ENCODE measurements at places on chromosomes 5 and 9. TPM values are rescaled to one million over a fixed set of nuclear protein-coding genes. Genes with fewer than 3 reads are reported as not detected.

Gene PRLR
- 0.46 TPM for total RNA-seq

Gene LCN6
- total RNA-seq: not detected

Gene TSPAN17
- 64.7 TPM for total RNA-seq

Gene ENTPD2
- 2.8 TPM for total RNA-seq

Gene ROR2
- total RNA-seq: 5.9 TPM

Gene GBGT1
- total RNA-seq: 1.8 TPM

Gene LAMC3
- 16.4 TPM for total RNA-seq

Gene PCDHA6
- 0.31 TPM for total RNA-seq

GRCh38 chr9:136982232-136983051 is at the start of gene LCNL1:
Gene LCNL1, plus strand, starts transcription at chr9:136982993. Its CDS starts 594 bp downstream, at chr9:136983587.
- DNase-seq: no peak

- no peak for DNase-seq
Measured at GRCh38 chr9:20606652-20607051, 15.6 kb downstream of the MLLT3 start.

DNA sequence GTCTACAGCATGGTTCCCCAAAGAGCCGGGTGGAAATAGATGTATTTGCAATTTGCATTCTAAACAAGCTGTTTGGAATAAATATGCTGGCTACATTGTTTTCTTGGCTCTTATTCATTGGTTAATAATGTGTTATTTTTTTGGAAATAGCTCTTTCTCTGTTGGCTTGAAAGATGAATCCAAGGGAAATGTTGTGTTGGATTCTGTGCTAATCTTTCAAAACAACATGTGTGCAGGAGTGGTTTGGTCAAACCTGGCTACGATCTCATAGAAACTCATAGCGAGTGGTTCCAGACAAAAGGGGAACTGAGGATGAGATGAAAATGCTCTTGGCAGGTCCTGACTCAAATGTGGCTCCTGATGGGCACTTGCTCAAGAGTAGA is 63.7 kb upstream of the CXCL14 start:
- DNase-seq: no peak

- no peak for DNase-seq
Measured at GRCh38 chr5:142499591-142500226, 174.9 kb upstream of the SPRY4 start.

DNA sequence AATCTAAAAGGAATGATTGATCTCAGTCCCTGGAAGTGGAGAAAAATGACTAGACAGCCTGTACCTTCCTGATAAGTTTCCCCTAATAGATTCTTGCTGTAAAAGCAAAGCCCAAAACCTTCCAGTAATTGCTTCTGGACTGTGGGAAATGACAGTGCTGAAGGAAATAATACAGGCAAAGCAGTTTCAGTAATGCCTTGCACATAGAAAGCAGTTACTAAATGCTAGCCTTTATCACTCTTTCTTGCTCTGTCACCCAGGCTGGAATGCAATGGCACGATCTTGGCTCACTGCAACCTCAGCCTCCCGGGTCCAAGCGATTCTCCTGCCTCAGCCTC is 50.3 kb downstream of the MAP1B start:
- DNase-seq: no peak

DNA sequence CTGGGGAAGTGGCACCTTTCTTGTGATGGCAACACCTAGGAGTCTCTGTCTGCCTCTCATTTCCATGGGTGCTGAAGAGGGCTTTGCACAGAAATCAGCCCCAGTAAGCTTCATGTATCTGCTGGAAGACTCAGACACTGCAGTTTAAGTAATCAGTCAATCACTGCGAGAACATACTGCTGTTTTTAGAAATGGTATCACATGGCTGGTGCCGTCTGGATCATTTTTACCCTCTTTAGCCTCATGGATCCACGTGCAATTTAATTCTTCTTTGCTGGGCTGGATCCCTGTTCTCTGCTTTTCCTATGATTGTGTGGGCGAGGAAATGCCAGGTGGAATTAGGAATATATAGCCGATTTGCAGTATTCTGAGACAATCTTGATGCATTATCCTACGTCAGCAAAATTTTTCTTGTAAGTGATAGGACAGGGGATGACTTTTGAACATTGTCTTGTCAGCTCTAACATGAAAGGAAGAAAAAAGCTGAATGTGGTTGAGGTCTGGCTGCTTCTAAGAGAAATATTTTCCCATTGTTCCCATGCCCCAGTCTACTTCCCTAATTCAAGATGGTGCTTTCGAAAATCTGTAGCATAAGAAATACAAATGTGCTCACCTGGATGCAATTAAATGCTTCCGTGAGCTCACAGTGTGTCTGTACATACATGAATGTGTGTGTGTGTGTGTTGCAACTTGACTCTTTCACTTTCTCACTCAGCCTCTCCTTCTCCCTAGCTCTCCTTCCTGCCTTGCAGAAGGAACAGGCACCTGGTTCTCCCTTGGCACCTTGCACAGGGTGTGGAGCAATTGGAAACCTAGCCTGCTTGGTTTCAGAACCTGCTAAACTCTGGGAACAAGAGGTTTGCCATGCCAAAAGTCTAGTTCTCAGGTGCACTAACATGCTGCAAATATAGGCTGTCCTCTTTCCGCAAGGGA is 281.6 kb downstream of the NTRK2 start:
- no peak for DNase-seq

- no peak for DNase-seq
Measured at GRCh38 chr5:83433891-83434290, 37.7 kb upstream of the VCAN start.

GRCh38 chr5:135013947-135014570 is 20.0 kb downstream of the PITX1 start:
- DNase-seq: no peak

- DNase-seq: no peak
Measured at GRCh38 chr5:93578813-93579691, 2.0 kb downstream of the NR2F1-AS1 start.

GRCh38 chr9:30928045-30928444 is 1456.4 kb upstream of the ACO1 start:
- DNase-seq: no peak
